ENCODE measurements at places on chromosomes 16 and 17. TPM values are rescaled to one million over a fixed set of nuclear protein-coding genes. Genes with fewer than 3 reads are reported as not detected.

GRCh38 chr16:85075236-85075924, 36.9 kb downstream of the CIBAR2 start:
- DNase-seq: no peak

The SLFN12L gene
- total RNA-seq: not detected

DNA sequence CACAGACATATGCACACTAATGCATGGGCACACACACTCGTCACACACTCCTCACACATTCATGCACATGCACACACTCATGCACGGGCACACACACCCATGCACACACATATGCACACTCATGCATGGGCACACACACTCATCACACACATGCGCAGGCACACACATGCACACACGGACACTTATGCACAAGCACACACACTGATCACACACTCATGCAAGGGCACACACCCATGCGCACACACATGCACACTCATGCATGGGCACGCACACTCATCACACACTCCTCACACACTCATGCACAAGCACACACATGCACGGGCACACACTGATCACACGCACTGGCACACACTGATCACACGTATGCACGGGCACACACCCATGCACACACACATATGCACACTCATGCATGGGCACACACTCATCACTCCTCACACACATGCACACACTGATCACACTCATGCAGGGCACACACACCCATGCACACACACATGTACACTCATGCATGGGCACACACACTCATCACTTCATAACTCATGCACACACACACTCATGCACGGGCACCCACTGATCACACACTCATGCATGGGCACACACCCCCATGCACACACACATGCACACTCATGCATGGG, 16.1 kb downstream of the ADGRG1 start:
- DNase-seq: no peak

DNA sequence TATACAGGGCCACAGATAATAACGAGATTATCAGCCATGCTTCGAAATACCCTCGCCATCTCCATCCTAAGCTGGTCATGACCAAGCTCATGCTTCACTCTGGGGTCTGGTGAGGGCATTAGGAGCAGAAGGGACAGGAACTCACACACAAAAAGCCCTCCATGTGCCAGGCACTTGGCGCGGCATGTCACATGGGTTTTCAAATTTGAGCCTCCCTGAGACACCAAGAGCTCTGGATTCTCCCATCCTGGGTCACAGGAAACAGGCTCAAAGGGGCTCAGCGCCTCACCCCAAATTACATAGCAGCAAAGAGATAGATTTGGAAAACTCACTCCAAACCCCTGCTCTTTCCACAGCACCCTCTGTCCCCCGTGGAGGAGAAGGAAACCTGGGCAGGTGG, 239.5 kb downstream of the GSG1L start:
- no peak for DNase-seq

- no peak for DNase-seq
Observed at GRCh38 chr16:29112755-29113347, 128.0 kb downstream of the LAT start.

DNA sequence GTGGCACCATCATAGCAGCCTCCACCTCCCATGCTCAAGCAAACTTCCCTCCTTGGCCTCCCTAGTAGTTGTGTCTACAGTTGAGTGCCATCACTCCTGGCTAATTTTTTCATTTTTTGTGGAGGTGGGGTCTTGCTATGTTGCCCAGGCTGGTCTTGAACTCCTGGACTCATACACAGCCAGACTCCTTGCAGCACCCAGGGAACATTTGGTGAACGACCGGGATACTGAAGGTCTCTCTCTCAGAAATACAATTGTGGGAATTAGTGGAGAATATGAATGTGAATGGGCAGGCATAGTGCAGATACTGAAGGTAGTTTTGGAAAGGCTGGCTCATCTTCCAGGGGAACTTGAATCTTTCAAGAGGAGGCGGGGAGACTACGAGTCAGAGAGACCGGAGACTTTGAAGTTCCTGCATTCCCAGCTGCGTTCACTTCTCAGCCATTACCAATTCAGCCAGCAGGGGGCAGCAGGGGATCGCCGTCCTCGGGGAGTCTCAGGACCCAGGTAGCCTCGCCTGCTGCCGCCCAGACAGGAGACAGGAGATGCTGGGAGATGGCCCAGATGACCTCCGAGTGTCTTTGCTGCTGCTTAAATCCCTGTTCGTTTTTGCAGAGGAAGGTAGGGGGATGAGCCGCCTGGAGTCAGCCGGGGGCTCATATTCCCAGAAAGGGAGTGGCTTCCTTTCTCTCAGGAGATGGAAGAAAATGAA, 68.6 kb downstream of the HAPSTR1 start:
- peak; percentile 68 for DNase-seq

DNA sequence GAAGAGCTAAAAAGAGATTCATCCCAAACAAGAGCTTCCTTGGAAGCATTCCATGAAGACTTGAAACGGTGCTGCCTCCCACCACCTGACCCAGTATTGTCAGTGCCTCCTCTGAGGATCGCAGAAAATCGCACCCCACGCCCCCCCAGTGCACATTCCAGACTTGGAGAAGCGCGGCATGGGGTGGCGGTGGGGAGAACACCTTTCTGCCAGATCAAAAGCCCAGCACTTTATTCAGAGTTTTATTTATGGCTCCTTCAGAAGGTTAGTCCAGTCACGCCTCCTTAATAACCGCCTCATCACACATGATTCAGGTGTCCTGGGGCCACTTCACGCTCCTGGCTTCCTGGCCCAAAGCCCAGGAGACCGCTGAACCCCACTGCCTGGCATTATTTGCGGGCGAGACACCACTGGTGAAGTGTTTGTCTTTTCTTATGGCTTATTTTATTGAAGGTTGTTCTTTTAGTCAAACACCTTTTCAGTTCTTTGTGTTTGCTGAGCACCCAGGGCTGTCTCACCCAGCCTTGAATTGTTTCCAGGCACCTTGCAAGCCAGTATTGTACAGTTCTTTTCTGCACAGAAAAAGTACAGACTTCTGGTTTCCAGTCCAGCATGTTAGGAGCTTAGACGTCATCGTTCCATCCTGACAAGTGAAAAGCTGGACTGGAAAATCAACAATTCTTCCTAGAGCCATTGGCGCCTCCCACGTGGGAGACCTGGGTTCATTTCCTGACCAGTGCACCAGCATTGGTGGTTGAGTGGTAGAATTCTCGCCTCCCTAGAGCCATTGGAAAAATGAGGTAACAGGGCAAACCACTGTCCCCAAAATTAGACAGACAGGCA, 79.6 kb upstream of the CACNG5 start:
- DNase-seq: no peak

The UBTF gene
- 52.9 TPM for total RNA-seq

The CTU2 gene
- 15.1 TPM for total RNA-seq

The NPIPB8 gene
- total RNA-seq: not detected

- DNase-seq: peak; percentile 86
Observed at GRCh38 chr16:25257470-25257955, at the start of gene ZKSCAN2. Gene ZKSCAN2 (minus strand): TSS chr16:25257845. CDS start chr16:25257127, 718 bp downstream.

The PIK3R5 gene
- 2.3 TPM for total RNA-seq

DNA sequence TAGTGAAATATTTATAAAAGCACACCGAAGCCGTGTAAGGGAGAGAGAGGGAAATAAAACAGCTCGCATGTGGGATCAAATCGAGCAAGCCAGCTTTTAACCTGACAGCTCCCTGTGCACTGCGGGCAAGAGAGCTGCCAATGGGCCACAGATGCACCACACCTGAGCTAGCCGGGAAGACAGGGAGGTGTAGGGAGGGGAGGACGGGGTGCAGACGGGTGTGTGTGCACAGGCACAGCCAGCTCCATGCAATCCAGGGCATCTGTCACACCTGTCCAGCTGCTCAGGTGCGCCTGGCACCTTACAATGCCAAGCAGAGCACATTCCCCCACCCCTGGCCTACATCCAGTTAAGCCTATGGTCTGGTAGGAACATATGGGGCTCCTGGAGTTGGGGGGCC, 70.0 kb downstream of the C16orf78 start:
- DNase-seq: no peak

- DNase-seq: no peak
Observed at GRCh38 chr16:68806981-68807380, 36.4 kb upstream of the TANGO6 start.

DNA sequence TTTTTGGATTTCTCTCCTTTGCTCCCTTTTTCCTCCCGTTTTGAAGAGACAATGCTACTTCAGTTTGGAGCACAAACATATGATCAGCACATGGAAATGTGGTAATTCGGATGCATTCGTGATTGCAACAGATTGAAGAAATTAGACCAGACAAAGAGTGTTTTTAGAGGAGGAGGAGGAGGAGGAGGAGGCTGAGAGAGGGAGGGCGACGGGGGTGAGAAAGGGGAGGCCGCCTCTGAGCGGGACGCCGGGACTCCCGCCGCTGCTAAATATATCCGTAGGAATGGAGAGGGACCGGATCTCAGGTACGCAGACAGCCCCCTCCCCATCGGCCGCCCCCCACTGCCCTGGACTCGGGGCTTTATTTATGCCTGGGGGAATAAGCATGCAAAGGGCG, 179.3 kb downstream of the SEC14L1 start:
- DNase-seq: peak; percentile 97

The CDC42EP4 gene
- 18.9 TPM for total RNA-seq

The CDT1 gene
- 13.8 TPM for total RNA-seq

- no peak for DNase-seq
Observed at GRCh38 chr17:51707216-51707615, 446.9 kb downstream of the UTP18 start.

The TNS4 gene
- total RNA-seq: not detected

The PROCA1 gene
- not detected for total RNA-seq

The KRT33A gene
- total RNA-seq: not detected

The SMIM5 gene
- not detected for total RNA-seq

- DNase-seq: no peak
Observed at GRCh38 chr17:45326626-45327025, 9.8 kb upstream of the MAP3K14 start.

- no peak for DNase-seq
Observed at GRCh38 chr17:36850790-36851189, 86.5 kb upstream of the LHX1 start.

The DPEP1 gene
- total RNA-seq: 0.53 TPM

The PRSS33 gene
- 0.24 TPM for total RNA-seq

The PRSS36 gene
- total RNA-seq: 0.05 TPM

GRCh38 chr17:42518755-42519545, 17.1 kb upstream of the NAGLU start:
- no peak for DNase-seq

DNA sequence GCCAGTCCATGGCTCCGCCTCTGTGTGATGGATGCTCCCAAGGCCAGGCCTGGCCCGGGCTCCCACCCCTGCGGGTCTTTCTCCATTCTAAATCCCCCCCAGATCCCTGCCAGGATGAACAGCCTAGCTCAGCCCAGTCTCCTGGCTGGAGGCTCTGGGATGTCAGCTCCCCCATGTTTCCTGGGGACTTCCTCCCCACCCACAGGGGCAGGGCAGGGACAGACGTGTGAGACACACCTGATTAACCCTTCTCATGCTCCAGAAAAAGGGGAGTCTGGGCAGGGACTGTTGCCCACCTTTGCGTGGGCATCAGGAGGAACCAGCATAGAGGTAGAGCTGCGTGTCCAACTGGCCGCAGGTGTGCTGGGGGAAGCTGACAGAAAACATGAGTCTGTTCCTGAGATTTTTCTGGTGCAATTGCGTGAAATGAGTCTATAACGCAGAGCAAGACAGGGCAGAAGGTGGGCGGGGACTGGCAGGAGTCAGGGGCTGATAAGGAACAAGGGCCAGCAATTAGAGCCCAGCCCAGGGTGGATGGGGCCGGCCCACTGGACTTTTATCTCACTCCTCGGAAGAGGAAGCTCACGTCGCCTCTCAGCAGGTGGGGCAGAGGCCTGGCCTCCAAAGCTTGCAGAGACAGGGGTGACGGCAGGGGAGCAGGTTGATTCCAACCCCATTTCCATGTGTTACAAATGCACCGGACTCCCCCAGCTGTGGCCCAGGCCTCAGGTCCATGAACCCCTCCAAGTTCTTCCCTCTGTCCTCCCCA, 238.2 kb downstream of the RBFOX3 start:
- DNase-seq: no peak

The ASPHD1 gene
- 3.4 TPM for total RNA-seq

DNA sequence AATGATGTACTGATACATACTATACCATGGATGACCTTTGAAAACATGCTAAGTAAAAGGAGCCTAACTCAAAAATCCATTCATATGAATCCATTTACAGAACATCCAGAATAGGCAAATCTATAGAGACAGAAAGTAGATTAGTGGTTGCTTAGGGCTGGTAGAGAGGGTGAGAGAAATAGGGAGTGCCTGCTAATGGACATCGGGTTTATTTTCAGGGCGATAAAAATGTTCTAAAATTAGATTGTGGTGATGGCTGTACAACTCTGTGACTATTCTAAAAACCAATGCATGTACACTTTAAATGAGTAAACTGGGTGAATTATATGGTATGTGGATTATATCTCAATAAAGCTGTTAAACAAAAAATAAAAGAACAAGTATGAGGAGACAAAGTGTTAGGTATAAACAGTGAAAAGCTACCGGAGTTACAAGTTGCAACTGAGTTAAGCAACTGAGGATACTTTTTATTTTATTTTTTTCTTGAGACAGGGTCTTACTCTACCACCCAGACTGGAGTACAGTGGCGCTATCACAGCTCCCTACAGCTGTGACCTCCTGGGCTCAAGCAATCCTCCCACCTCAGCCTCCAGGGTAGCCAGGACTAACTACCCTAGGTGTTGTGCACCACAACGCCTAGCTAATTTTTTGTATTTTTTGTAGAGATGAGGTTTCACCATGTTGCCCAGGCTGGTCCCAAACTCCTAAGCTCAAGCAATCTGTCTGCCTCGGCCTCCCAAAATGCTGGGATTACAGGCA, 75.5 kb upstream of the CORO6 start:
- DNase-seq: no peak

GRCh38 chr16:70735141-70735979, 49.5 kb upstream of the MTSS2 start:
- no peak for DNase-seq
